ENCODE measurements at places on chromosomes 2 and 18.
A peak's percentile ranks its signal among the peaks of the same experiment; 100 is the strongest.

DNA sequence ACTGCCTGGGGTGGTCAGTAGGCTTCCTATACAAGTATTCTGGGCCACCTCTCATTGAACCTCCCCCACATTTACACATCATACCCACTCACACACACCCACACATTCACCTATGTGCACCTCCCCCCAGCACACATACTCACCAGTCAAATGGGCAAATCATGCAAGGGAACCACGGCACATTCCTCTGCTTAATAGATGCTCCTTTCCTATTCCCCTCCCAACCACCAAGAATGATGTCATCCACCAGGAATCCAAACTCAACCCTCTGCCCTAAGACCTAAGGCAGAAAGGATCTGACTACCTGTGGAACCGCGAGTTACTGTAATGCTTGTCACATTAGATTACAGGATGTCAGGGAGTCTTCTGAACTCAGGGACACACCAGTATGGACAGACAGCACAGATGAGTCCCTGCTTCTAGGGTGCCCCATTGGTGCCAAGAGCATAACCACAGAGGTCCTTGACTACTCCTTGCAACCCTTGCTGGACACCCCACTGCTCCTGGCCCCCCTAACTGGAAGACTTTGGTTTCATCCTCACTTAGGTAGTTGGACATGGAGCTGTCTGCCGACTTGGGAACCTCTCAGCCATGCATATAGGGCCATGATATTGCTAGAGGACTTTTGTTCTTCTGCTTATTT is 21.5 kb upstream of the CAB39 start:
- peak; percentile 46 for DNase-seq

GRCh38 chr2:68719912-68720311 is 14.7 kb upstream of the ARHGAP25 start:
- no peak for DNase-seq

GRCh38 chr2:236956031-236956618 is 129.6 kb upstream of the COPS8 start:
- no peak for DNase-seq

DNA sequence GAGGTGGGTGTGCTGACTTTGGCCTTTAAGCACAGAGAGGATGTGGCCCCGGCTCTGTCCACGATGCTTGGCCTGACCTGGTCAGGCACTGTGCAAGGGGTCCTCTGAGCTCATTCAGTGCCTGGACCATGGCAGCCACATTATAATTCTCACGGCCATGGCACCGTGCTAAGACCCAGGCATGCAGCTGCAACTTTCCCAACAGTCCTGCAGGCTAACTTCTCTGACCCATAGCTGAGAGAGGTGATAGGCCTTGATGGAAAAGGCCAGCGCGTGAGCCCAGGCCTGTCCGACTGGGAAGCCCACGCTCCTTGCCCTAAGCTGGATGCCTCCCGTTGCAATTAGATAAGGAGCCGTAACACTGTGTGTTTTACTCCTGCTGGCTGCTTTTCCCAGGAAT is 99.9 kb downstream of the TFCP2L1 start:
- no peak for DNase-seq

- no peak for DNase-seq
Observed at GRCh38 chr2:122063716-122064115, 308.3 kb downstream of the TSN start.

GRCh38 chr2:60531701-60532133 is 21.7 kb downstream of the BCL11A start:
- no peak for DNase-seq

- no peak for DNase-seq
Observed at GRCh38 chr18:45733535-45733934, 9.6 kb downstream of the SLC14A1 start.

GRCh38 chr2:131010566-131010965 is 82.7 kb downstream of the FAM168B start:
- DNase-seq, result no peak

- DNase-seq, result no peak
Observed at GRCh38 chr2:30481323-30481800, 34.3 kb downstream of the LCLAT1 start.

- DNase-seq, result no peak
Observed at GRCh38 chr2:67857836-67858235, 205.0 kb downstream of the C1D start.

- no peak for DNase-seq
Observed at GRCh38 chr2:101843471-101843870, 146.0 kb downstream of the MAP4K4 start.

DNA sequence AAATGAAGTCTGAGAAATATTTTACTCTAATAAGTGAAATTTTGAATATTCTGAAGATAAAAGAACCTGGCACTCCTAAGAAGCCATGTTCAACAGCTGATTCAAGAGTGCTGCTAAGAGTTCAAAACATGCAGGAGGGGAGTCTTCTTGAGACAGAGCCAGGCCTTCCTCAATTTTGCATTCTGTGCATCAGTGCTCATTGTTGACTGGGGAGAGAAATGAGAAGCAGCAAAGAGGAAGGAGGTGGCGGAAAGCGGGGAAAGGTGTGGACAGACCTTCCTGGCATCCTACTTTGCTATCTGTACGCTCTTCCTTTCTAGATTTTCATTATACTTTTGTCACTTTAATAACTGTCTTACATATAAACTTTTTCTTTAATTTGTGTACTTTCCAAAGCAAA is 29.7 kb upstream of the TXNDC2 start:
- no peak for DNase-seq

DNA sequence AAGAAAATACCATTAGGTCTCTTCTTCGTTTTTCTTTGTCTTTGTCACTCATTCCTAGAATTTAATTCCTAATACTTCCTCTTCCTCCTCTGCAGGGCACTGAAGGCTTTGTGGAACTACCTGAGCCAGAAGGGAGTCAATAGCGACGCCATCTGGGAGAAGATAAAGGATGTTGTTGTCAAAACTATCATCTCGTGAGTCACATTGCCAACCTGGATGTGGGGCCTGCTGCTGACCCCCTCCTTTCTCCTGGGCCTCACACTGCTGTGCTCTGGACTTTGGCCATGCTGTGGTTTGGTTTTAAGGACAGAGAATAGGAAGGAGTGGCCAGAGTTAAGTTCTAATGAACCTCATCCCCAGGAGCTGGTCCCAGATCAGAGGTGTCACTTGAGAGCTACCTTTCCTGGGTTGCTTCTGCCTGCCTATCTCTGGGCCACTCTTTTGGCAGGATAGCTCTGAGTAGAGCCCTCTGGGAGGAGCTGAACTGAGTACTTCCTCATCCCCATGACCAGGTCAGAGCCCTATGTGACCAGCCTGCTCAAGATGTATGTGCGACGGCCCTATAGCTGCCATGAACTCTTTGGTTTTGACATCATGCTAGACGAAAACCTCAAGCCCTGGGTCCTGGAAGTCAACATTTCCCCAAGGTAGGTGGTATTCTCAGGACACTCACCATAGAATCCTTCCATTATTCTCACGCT is 33.1 kb upstream of the CYP27A1 start:
- DNase-seq, result no peak

DNA sequence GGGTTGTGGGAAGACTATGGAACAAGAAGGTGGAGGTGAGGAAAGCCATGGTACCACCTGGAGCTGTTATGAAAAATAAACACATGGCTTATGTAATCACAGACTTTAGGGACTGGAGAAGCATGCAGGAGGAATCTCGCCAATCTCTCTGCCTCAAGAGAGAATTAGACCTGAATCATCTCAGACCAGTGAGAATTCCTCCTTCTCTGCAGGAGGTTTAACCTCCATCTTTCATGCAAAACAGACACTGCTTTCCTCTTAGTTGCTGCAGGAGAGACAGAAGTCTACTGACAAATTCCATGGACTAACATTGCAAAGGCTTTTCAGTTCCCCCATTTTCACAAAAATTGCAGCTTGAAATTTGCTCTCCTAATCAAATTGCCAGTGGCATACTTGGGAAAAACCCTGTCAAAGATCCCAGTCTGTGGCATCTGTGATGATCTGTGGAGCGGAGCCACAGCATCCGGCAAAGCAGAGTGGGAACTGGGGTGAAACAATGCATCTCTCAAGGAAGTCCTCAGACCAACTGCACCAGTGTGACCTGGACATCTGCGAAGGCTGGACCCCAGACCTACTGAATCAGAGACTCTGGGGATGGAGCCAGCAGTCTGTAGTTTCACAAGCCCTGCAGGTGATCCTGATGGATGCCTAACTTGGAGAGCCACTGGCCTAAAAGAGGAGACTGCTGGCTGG is 28.6 kb upstream of the NCKAP5 start:
- no peak for DNase-seq

GRCh38 chr2:181626671-181627070 is 30.2 kb downstream of the CERKL start:
- no peak for DNase-seq

DNA sequence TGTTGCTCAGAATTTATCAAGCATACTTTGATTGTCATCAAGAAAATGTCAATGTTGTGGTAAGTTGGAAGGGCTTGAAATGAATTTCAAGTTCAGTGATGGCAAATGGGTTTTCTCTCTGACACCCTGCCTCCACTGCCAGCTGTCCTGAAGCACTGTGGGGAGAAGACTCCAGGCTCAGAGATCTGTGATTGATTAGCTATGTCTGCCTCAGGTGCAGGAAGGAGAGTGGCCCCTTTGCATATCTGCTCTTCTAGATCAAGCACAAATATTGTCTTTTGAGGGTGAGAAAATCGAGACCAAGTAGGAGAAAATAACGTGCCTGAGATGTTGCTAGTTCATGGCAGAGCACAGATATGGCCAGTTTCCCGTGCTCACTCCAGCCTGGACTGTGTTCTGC is 178.8 kb upstream of the GLI2 start:
- DNase-seq, result no peak

DNA sequence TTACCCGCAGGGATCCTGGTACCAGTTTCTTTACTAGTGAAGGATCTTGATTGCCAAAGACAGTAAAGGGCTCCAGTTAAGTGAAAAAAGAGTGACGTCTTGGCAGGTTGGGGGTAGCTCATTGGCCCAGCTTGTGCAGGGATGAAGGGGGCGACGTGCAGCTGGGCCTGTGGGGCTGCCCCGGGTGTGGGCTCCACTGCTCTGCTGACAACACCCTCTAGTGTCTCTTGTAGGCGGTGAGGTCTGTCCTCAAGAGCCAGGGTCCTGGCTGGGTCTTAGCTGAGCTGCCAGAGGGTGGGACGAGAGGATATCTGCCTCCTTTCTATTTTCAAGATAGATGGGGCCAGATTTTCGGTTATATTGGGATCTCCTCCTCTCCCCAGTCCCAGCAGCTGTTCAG is 6.1 kb downstream of the ARHGEF4 start:
- DNase-seq, result no peak

DNA sequence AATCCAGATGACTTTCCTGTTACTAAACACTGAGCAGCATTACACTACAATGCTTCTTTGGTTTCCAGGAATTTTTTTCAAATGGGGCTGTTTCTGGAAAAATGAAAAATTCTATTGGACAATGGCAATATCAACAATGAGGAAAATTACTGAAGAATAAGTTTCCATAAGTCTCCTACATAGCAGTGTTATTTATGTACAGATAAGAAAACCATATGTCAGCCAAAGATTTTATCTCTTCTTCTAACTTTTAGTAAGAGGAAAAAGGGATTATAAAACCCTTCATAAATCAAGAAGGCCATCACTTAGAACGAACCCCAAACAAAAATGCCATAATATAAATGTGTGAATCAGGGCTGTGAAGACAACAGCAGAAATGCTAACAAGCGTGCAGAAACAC is 31.6 kb upstream of the NOSTRIN start:
- DNase-seq, result no peak

DNA sequence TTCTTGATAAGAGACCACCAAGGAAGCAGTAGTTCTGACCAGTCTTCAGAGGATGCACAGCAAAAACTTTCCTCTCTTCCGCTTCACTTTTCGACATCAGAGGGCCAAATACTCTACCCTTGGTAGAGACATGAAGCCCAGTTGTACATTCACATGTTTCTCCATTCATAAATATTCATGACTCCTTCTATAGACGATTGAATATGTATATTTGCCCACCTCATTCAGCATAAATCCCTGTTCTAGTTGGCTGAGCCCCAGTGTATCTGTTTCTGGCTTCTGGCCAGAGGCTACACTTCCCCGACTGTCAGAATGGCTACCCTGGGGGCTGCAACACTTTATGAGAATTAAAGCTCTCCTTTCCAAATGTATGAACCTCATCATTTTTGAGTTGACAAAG is 258.5 kb downstream of the ASXL3 start:
- DNase-seq, result no peak

- no peak for DNase-seq
Observed at GRCh38 chr2:170587922-170588321, 127.2 kb upstream of the SP5 start.

- DNase-seq, result no peak
Observed at GRCh38 chr2:85865539-85866164, 23.1 kb downstream of the ST3GAL5 start.

- DNase-seq, result no peak
Observed at GRCh38 chr18:25103468-25104155, 248.4 kb downstream of the ZNF521 start.

DNA sequence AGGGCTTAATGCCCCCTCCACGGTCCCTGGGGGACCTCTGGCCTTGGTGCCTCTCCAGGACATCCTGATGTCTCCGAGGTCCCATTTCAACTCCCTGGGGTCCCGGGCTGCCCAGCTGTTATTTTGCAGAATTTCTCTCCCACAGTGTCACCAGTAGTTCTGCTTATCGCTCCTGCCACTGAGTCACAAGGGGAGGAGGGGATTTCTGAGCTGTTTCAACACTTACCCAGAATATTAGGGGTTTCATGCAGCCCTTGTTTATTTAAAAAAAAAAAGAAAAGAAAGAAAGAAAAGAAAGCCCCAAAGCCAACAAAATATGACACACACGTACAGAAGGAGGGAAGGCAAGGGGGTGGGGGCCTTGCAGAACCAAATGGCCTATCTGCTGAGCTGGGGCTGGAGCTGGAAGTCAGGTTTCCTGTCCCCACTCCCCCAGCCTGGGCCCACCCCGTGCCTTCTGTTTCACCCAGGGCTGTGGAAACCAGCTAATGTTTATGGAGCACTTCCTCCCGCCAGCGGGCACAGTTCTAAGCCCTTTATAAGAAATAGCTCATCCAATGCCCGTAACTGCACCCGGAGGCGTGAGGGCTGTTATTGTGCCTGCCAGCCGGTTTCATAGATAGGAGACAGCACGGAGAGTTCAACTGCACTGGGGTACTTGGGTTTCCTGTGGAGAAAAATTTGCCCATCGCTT is 8.4 kb upstream of the ARID5A start:
- DNase-seq, result no peak

- DNase-seq, result peak; percentile 25
Observed at GRCh38 chr2:222939208-222939856, 78.5 kb downstream of the ACSL3 start.

- no peak for DNase-seq
Observed at GRCh38 chr2:224876522-224876921, 160.4 kb upstream of the CCDC195 start.

- no peak for DNase-seq
Observed at GRCh38 chr18:74456349-74457042, 612 bp downstream of the DIPK1C start.

DNA sequence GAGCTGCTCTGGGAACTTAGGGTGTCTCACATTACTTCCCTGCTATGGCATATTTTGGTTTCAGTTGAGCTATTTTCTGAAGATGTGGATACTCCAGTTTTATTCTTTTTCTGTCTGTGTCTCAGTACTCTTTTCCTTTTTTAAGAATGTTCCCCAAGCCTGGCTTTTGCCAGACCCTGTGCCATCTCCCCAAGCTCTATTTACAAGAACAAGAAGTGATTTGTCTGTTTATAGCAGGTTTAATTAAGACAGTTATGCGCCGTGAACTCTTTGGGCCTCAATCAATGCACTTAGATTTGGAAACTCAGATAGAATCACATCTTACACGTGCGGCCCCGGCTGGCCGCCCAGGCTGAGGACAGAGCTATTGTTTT is 8.9 kb upstream of the SATB2 start:
- DNase-seq, result no peak
